Articular chondrocyte of knee joint (primary cell): ENCODE measurements at places on chromosomes 2 and 18. TPM values are rescaled to one million over a fixed set of nuclear protein-coding genes. Genes with fewer than 3 reads are reported as not detected.

The CNDP1 gene
- total RNA-seq = 0.11 and 0.26 TPM in 2 replicates

The PNO1 gene
- 9.9 and 11.6 TPM in 2 replicates for total RNA-seq

The TCF4 gene
- 116 and 136 TPM in 2 replicates for total RNA-seq

The CNTNAP5 gene
- not detected in 2 replicates for total RNA-seq

The MORN2 gene
- 26.3 and 30.2 TPM in 2 replicates for total RNA-seq

The CTLA4 gene
- total RNA-seq = not detected in 2 replicates

The ACOXL gene
- not detected in 2 replicates for total RNA-seq
